Breast epithelium (tissue), 4 donors: ENCODE measurements at places on chromosomes 7 and 10. TPM values are rescaled to one million over a fixed set of nuclear protein-coding genes. Genes with fewer than 3 reads are reported as not detected.

The STEAP1 gene
- total RNA-seq, result 75.1 TPM

DNA sequence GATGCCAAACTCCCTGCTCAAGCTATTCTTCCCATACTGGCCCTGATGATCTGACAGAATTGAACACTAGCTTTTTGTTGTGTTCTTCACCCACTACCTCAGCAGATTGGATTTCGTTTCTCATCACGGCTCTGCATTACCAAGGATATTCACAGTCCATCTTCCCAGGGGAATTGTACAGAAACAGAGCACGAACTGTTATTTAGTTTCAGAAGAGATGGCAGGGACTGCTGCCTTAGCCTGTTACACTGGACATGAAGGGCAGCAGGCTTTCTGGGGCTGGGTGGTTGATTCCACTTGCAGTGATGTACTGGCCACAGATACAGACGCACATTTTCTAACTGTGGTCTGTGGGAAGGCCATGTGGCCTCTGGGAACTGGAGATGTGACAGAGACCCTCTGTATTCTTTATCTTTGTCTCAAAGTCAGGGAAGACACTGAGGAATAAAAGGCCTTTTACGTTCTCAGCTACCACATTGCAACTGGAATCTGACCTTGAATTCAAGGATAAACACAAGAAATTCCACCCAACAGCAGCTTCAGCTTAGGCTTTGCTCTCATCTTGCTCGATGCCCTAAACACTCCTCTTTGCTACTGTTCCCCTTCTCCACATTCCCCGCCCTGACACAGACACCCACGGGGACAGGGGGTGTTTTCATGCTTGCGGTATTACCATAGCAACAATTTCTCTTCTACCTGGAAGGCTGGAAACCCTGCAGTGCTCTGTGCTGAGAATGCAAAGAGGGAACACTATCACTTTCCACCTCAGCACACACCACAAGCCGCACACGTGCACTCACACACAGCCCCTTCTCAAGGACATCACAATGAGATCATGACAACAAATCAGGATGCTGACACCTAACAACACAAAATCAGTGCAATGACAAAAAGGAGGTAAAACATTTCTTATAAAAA lies 81.7 kb downstream of the RNF216 start:
- H3K27ac ChIP-seq, result peak overlapping the region; percentile 12
- peaks cover 2% of the 10 kb centered on the region for H3K4me1 ChIP-seq
- no peaks in the 10 kb centered on the region for H3K27me3 ChIP-seq
- no peak overlapping the region for H3K4me3 ChIP-seq
- H3K36me3 ChIP-seq, result no peaks in the 10 kb centered on the region
- peak; percentile 57 for DNase-seq

DNA sequence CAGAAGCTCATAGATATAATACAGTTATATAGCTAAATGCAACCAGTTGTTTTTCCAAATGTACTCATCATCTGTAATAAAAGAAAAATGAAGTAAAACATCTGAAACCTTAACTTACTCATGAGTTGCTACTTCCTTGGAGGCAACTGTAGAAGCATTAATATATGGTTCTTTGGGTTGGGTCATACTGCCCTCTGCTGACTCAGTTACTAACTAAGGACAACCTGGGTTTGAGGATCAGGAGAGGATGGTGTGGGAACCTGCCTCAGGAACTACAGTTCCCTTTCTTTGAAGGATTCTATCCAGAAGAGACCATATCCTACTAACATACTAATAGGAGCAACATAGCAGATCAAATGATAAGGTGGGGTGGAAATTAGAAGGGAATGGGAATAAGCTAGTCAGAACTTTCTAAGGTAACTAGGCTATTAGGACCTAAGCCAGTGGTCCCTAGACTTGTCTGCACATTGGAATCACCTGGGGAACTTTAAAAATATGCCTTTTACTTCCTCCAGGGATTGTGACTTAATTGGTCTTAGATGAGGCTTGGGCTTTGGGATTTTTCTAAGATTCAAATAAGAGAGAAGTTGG lies 20.7 kb downstream of the COX15 start:
- H3K36me3 ChIP-seq, result no peaks in the 10 kb centered on the region
- no peak for DNase-seq
- H3K27ac ChIP-seq, result no peak overlapping the region
- H3K4me3 ChIP-seq, result no peak overlapping the region

The SLC29A4 gene
- total RNA-seq, result 2.3 TPM

The CFAP43 gene
- total RNA-seq, result 3.9 TPM

The RTKN2 gene
- 1.3 TPM for total RNA-seq

The NAT16 gene
- not detected for total RNA-seq
